ENCODE measurements at places on chromosomes 16 and 17.

- no peak overlapping the region for H3K4me3 ChIP-seq
- no peaks in the 10 kb centered on the region for H3K4me1 ChIP-seq
- no peaks in the 10 kb centered on the region for H3K27me3 ChIP-seq
- DNase-seq: no peak
- no peak overlapping the region for H3K27ac ChIP-seq
Measured at GRCh38 chr16:29987371-29988085, 7.9 kb downstream of the HIRIP3 start.

DNA sequence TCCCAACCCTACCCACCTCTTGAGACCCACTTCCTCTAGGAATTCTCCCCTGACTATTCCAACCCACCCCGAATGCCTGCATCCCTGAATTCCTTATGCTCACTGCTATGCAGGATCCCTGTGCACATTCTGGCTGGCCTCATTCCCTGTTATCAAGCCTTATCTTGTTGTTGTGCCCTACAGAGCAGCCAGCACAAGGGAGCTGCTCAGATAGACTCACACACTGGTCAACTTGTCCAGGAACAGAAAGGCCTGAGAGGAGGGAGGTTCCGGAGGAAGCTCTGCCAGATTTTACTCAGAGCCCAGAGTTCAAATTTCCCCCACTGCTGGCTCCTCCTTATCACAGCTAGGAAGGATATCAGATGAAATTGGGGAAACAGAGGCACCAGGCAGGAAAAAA, 24.8 kb upstream of the MYO18A start:
- no peak overlapping the region for H3K27ac ChIP-seq
- no peaks in the 10 kb centered on the region for H3K36me3 ChIP-seq
- no peaks in the 10 kb centered on the region for H3K4me1 ChIP-seq

DNA sequence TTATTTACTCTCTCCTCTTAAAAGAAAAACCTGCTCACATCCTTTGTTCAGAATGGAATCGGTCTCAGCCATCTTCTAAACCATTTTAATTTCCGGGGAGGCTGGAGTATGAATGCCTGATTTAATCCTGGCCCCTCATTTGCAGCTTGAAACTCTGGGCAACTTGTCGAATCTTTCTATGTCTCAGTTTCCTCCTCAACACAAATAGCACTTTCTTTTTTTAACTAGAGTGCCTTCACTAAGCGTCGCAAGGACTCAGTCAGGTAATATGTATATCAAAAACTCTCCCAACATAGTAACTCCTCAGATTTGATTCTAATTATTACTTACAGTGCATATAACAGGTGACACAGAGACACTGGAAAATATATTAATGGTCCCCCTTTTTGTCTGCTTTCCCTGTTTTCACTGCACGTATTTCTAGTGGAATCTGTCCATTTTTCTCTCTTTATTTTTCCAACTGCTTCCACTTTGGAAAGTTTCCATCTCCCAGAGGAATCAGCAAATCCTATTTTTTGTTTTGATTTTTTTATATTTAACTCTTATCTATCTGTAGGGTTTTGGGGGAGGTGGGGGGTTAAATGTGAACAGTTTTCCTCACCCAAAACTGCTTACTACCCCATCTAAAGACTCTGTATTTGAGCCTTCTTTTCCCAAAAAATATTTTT, 18.6 kb downstream of the SNN start:
- peaks cover 54% of the 10 kb centered on the region for H3K36me3 ChIP-seq
- H3K27ac ChIP-seq: peak overlapping the region; percentile 12
- DNase-seq: no peak
- no peak overlapping the region for H3K4me3 ChIP-seq
- no peaks in the 10 kb centered on the region for H3K27me3 ChIP-seq

DNA sequence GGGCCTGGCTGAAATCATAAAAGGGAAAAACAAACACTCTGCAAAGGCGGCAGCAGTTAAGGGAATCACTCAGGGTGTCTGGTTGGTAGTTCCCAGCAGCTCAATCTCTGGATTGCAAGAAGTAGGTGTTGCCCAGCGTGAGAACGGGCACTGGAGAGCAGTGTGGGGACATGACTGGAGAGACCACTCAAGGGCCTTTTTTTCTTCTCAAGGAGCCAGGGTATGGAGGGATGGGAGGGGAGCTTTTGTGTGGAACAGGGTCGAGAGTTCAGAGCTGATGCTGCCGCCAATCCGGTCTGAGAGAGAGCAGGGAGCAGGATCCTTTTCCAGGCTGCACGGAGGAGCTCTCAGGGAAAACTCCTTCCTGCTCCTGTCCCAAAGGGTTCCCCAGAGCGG, 15.2 kb downstream of the SCNN1B start:
- no peak for DNase-seq
- H3K4me3 ChIP-seq: no peak overlapping the region
- H3K27ac ChIP-seq: no peak overlapping the region
